ENCODE measurements at places on chromosomes 12 and 14. TPM values are rescaled to one million over a fixed set of nuclear protein-coding genes. Genes with fewer than 3 reads are reported as not detected.

The PIANP gene
- not detected for total RNA-seq

The KRT78 gene
- 5.3 TPM for total RNA-seq

The TMEM132D gene
- total RNA-seq: not detected

The AGAP2 gene
- under 0.01 TPM for total RNA-seq

The GALNT16 gene
- total RNA-seq: not detected

All from bronchial epithelial cell (primary cell).